ENCODE measurements at places on chromosomes 3 and 15.

GRCh38 chr3:64792445-64792844 lies 104.6 kb upstream of the ADAMTS9 start:
- no peak for DNase-seq

GRCh38 chr15:35562641-35563040 lies 16.7 kb upstream of the DPH6 start:
- DNase-seq: no peak

DNA sequence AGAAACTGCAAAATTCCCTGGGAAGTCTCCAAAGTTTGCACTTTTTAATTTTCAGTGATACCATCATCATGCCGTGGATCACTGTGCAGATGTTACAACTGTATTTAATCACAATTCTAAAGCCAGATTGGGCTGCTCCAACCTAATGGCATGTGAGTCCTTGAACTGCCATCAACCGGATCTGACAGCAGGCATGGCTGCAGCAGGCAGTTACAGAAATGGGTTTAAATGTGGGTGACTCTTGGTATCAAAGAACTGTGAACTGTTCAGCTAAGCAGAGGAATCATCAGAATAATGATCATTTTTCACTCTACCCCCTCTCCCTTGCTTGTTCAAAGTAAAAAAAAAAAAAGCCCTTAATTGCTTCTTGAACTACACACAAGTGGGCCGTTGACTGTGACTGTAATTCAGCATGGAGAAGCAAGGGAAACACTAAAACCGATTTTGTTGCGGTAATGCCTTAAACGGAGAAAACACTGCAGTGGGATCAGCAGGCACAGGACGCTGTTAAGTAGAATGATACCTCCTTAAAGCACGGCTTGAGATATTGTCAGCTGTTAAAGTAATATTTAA lies 152.4 kb downstream of the RORA start:
- DNase-seq: no peak

GRCh38 chr3:49716169-49716568 lies 3.3 kb downstream of the AMIGO3 start:
- no peak for DNase-seq

- no peak for DNase-seq
Measured at GRCh38 chr15:32872621-32873283, 154.9 kb downstream of the GREM1 start.

DNA sequence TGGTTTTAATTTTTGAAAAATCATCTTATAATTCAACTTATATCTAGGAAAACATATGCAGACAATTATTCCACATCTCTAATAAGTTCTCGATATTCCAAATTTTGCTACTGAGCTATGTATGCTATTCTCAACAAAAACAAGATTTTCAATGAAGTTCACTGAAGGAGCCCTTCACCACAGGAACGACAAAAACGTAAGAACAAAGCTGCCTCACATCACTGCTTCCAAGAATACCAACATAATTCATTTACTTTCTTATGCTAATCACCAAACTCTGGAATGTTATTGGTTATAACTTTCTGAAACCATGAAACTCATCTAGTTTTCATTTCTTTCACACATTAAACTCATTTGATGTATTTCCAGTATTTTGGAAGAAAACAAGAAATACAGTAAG lies 49.7 kb downstream of the GNB4 start:
- no peak for DNase-seq

DNA sequence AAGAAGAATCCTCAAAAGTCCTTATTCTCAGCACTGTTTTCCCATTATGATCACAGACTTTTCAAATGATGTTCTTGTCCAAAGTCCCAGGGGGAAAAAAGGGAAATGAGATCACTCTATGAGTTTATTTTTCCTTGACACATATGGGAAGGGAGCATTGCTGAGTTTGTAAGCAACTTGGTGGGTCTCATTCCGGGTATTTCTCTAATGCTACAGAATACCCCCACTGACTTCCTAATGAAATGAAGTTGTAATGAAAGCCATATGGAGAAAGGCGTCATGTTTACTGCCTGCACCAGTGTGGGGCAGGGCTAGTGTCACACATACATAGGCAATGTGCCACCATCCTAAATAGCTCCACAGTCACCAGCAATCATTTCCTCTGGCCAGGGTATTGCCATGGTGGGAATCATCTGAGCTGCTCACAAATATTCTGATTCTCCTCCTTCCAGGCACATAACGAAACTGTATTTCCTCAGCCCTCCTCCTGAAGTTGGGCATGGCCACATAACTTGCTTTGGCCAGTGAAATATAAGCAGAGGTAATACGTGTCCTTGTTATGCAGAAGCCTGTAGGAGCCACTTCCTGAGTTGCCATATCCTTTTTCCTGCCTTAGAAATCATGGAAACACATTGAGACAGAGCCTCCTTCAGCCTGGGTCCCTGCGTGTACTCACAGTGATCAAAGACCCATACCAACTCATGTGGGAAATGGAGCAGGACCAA lies 41.0 kb upstream of the C15orf61 start:
- DNase-seq: no peak

DNA sequence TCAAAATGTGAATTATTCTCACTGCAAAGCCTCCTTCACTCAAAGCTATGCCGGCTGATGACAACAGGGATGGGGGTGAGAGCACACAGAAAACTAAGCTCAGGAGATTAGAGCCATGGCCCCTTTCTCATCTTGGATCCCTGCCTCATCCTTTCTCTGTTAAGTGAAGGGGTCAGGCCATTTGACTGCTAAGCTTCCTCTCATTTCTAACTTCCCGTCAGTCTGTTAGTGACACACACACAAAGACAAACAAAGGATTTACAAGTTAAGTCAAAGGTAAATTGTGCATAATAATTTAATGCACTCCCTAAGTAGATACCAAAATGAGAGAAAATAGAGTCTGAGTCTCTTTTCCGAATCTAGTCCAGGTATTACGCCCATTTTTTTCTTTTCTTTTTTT lies 1.2 kb downstream of the SS18L2 start:
- no peak for DNase-seq

GRCh38 chr15:36653851-36654250 lies 74.4 kb downstream of the CDIN1 start:
- DNase-seq: no peak

DNA sequence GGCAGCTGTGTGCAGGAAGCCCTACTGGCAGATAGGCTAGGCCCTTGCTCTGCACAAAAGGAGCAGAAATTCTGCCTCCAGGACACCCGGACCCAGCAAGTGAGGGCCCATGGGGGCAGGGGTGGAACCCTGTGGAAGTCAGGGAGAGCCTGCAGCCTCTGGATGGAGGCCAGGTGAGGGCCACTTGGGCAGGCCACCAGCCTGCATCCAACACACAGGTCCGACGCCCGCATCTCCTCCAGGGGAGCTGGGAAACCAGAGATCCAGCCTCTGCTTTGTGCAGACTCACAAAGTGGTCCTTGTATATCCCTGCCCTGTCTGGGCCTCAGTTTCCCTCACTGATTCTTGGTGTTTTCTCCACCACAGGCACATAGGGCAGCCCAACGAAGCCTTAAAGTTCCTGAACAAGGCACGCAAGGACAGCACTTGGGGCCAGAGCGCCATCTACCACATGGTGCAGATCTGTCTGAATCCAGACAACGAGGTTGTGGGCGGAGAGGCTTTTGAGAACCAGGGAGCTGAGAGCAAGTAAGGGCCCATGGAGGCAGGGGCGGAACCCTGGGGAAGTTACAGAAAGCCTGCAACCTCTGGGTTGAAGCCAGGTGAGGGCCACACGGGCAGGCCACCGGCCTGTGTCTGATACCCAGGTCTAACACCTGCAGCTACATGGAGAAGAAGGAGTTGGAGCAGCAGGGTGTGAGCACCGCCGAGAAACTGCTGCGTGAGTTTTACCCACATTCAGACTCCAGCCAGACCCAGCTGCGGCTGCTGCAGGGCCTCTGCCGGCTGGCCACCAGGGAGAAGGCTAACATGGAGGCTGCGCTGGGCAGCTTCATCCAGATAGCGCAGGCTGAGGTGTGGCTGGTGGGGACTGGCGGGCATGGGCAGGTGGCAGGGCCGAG lies 16.6 kb downstream of the CSRNP1 start:
- peak; percentile 60 for DNase-seq

DNA sequence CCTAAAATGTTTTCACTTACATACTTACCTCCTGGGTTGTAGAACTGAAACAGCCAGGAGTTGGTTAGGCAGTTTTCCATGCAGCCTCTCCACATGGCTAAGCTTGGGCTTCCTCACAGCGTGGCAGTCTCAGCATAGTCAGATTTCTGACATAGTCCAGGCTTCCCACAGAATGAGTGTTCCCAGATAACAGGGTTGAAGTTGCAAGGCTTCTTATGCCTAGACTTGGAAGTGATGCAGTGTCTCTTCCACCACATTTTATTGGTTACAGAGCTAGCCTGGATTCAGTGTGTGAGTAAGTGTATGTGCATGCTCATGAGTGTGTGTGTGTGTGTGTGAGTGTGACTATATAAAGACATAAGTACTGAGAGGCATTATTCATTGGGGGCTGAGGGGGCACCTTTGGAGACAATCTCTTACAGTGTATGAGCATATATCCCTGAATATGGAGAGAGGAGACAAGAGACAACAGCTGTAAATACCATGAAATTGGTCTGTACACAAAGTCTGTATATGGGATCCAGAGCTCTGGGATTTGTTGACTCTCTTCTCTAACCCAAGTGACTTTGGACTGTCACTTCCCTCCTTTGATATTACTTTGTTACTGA lies 78.1 kb downstream of the ZNF621 start:
- DNase-seq: no peak

DNA sequence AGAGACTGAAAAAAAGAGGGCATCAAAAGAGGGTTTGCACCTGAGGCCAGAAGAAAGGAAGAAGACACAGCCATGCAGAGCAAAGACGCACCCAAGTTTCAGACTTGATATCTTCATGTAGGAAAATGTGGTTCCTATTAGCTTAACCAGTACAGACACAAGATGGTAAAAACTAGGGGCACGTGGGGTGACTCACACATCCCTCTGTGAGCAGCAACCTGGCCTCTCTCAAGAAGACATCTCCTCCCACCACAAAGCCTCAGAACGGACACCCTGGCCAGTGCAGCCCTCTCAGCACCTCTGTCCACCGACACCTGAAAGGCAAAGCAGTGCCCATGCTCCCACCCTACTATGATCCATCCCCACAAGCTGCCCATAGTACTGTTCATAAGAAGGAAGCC lies 33.3 kb downstream of the GLB1 start:
- no peak for DNase-seq

Measured in ascending aorta (tissue), 2 donors.